ENCODE measurements at places on chromosomes 2 and 18. TPM values are rescaled to one million over a fixed set of nuclear protein-coding genes. Genes with fewer than 3 reads are reported as not detected.

GRCh38 chr18:26074246-26074645, 16.2 kb downstream of the SS18 start:
- no peak for DNase-seq

DNA sequence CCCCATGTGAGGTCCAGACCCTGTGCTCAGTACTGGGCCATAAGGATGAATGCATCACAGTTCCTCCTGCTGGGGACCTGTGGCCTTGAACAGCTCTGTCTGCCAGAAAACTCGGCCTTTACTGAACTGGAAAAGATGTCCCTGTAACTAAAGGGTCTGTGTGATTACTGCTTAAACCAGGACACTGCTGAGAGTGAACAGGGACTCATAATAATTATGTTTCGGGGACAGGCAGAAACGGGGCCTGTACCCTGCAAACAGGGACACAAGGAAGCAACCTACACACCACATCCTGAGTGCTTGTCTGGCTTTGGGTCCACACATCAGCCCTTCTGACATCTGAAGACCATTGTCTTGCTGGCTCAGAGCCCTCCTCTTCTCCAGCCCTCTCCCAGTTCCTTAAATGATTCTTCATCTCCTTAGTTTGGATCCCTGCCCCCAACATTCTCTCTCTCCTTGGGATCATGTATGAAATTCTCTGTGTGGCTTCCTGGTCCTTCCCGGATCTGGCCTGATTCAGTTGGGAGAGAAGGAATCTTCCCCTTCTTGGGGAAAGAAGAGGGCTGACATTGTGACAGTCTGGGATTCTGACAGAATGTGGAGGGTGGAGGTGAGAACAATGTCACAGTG, 248.0 kb downstream of the MYCN start:
- DNase-seq, result no peak

GRCh38 chr2:143981428-143981827, 538.5 kb downstream of the ZEB2 start:
- DNase-seq, result no peak

DNA sequence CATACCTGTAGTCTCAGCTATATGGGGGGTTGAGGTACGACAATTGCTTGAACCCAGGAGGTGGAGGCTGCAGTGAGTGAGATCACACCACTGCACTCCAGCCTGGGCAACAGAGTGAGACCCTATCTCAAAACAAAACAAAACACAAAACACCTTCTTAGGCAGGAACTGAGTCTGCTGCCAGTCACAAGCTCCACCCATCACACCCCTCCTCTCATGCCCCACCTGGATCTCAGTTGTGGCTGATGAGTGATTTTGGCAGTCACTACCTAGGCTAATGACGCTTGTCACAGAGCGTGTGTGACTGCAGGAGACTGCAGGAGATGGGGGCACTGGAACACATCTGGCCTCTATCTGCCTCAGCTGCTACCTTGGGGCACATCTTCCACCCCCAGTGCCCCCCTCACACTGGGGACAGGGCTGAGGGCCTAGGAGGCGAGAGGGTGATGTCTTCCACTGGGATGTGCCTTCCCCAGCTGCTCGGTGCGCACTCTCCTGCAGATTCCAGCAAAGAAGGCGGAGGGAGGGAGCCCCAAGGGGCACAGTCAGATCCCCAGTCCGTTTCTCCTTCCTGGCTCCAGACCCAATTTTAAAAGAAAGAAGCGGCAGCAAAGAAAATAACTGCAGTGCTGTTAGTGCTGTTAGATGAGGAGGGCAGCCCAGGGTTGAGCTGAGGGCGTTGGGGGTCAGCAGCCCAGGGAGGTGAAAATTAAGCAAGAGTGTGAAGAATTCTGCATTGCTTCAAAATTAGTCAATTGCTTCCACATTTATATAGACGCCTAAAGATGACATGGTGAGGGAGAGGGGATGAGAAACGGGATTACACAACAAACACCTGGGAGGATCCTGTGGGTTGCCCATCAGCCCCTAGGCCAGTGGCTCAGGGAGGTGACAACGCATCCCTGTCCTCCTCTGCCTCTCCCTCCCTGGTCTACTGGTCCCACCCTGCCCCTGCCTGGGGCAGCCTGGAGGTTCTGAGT, 143.6 kb upstream of the HAAO start:
- no peak for DNase-seq

DNA sequence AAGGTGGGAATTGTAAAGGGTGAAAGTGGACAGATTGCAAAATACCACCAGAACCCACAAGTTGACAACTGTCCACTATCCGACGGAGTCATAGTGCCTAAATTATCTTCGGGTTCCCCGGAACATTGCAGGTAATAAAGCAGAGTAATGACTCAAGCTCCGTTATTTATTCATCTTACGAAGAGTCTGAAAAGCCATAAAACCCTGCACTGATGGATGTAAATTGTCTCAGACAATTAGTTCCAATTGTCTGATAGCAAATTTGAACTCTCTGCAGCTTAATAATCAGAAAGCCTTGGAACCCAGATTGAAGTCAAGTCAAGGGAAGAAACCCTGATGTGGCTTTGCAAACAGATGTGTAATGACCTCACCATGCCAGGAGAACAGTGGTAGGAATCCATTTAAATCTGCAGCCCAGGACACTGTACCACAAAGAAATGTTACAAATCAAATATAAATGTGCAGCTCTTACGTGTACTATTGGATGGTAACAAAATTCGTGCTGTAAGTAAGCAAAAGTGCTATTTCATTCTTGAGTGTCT, 437.3 kb upstream of the SOX11 start:
- DNase-seq, result no peak

- DNase-seq, result no peak
These were observed 229.2 kb downstream of the BCL2 start for GRCh38 chr18:63090334-63090733.

DNA sequence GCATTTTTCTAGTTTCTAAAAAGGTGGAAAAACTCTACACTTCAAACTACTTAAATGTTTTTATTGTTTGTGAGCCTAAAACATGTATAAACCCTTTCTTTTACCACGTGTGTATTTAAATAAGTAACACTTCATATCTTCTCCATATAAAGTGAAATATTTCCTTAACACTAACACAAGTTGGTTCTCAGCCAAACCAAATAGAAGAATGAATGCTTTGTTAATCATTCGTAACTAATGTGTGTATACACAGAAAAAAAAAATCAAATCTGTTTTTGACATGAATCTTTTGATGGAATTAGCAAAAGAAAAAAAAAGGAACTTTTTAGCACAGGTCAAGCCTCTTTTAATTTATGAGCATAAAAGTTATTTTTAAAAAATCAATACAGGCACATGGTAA, 89.3 kb downstream of the EHBP1 start:
- DNase-seq, result peak; percentile 58

DNA sequence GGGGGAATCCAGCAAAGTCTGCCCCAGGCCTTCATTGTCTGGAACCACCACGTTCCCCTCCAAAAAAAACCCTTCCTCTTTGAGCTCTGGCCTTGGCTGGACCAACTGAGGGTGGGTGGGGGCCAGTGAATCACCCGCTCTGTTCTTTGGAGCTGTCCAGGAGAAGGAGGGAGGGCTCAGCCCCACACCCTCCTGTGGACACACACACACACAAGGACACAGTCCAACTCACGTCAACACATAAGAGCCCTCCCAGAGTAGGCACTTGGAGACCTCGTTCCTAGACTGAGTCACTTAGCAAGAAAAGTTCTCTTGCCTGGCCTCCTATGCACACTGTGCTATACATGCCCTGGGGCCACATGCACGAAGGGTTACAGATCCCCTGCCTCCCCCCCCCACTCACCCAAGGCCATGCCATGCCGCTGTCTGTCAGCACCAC, 1.2 kb upstream of the TNS1 start:
- peak; percentile 84 for DNase-seq

DNA sequence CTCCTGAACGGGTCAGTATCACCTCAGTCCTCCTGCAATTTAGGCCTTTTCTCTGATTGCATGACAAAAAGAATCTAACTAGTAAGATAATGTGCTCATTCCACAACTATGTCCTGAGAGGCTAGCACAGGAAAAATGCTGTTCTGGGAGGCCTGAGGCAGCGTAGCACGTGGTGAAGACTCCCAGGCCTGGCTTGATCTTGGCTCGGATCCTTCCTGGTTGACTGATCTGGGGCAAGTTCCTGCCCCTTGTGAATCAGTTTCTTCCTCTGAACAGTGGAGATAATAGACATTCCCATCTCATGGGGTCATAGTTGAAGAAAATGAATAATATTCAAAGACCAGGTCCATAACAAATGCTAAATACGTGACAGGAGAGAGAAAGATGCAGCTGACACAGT, 12.3 kb downstream of the FBLN7 start:
- peak; percentile 97 for DNase-seq

DNA sequence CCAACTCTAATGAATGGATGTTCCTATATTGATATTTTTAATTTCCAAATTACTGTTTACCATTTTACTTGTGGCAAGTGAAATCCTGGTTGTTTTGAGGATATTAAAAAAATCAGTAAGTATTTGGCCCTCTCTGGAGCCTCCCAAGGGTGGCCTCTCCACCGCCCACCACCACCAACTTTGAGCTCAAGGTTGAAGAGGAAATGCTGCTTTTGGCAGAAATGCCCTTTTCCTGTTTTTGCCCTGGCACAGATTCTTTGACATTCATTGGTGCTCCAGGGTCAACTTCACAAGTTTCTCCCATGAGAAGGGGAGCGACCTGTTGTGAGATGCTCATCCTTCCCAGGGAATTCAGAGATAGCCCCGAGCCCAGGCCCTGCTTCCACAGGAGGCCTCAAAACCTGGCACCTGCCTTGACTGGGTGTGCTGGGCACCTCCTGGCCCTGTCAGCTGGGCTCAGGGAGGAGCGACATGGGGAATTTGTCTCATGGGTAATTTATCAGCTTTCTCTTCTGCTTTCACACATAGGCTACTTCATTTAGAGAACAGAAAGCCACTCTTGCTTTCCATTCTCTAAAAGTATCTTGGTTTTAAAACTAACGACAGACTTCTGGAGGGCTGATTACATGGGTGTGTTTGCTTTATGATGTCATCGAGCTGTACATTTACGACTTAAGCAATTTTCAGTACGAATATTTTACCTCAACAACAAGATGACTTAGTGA, 6.9 kb downstream of the CD8A start:
- no peak for DNase-seq

DNA sequence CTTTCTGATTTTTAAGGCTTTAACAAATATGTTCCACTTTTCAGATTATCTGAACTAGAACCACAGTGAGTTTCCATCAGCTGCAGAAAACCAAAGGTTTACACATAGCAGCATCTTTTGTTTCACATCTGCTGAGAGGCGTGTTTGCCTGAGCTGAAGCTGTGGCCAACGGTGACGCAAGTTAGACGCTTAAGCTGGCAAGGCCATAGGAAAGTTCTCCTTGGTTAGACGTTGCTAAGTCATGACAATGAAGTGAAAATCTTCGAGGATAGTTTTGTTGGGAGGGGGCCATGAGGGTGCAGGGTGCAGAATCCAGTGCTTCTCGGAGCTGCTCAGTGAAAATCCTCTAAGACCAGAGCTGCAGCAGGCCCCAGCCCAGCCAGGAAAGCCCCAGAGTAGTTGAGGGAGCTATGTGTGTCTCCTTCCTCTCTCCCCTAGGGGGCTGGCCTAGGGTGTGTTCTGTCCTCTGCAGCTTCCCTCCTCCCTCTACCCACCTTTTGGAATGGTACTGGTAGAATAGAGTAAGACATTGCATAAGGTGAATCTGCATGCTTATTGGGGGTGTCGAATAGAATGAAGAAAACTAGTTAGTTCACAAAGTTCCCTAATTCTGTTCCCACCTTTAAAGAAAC, 105.4 kb downstream of the FHOD3 start:
- no peak for DNase-seq

DNA sequence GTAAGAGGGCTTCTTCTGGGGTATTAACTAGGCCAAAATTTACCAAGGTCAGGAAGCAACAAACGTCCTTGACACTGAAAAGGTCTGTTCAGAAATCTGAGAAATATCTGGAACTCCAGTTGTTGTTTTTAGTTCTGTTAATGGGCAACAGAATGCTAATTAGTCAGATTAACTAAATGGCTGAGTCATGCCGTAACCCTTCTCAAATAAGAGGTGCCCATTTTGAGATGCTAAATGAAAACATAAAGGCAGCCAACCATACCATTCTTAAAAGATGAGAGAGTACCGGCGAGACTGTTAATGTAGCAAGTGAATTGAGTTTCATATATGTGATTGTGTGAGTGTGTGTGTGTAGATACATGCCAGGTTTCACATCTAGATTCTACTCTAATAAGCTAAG, 147.9 kb upstream of the GAREM1 start:
- DNase-seq, result no peak

- no peak for DNase-seq
These were observed 137.2 kb downstream of the TFCP2L1 start for GRCh38 chr2:121147766-121148165.

GRCh38 chr2:8243748-8244400, 438.0 kb upstream of the ID2 start:
- no peak for DNase-seq

GRCh38 chr18:78875016-78875777, 104.4 kb upstream of the SALL3 start:
- DNase-seq, result peak; percentile 1

DNA sequence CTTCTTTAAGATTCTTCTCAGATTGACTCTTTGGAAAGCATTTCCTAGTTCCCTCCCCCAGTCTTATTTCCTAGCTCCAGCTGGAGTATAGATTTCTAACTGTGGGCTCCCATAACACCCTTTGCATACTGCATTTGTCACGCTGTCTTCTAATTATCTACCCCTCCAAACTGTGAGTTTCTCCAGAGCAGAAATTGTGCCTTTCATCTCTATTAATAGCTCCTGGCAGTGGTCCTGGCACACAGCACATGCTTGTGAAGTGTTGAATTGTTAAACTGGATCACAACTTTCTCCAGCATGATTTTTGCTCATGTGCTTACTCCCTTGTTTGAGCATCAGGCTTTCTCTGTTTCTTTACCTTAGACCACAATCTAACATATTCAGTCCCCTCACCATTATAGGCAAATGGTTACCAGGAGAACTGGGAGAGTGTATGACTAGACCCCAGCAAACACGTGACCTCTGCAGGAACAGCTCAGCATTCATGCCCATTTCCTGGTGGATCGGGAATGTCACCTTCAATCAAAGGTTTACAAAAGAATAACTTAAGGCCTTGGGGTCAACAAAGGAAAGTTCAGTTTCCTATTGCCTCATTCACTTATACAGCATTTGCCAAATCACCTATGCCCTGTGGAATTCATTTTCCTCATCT, 175.7 kb upstream of the TANK start:
- peak; percentile 62 for DNase-seq

DNA sequence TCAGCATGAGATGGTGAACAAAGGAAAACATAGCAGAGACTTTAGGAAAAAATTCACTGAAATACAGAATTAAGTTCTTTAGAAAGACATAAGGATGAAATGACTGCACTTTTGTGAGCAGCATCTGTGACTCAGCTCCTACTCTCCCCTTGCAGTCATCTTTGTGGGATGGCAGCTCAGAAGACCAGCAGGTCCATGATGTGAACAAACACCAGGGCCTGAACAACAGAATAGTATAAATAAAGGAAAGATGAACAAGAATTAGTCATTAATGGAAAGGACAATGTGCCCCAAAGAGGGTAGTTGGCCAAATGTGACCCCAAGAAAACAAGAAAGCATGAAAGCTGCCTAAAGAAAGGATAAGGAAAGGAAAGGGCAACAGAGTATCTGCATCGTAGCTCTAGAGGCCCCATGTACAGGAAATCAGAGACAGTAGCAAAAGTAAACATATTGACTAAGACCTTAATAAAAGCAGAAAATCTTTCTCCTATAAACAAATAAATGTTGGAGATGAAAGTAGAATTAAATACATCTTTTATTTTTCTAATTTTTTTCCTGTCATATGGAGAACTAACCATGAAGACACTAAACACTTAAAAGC, 318.0 kb downstream of the ZEB2 start:
- DNase-seq, result peak; percentile 8

- no peak for DNase-seq
These were observed 47.5 kb upstream of the MAP3K20 start for GRCh38 chr2:173028141-173028540.

GRCh38 chr18:48077291-48077690, 146.8 kb upstream of the SMAD2 start:
- no peak for DNase-seq

ZNF892 gene
- total RNA-seq, result 2.2 TPM

GRHL1 gene
- 0.36 TPM for total RNA-seq

Data from RPMI7951 (cell line).